Activated T-helper 1 cell treated with anti-CD3 and anti-CD28 coated beads, Interleukin-12 subunit alpha, Interleukin-12 subunit beta, Interleukin-2, Interleukin-4 antibody, amounts not matched to agents 30 ng/mL and 10 ng/mL and 1 ng/mL, durations not matched to agents 14 hours and 24 hours and 36 hours (primary cell): ENCODE measurements at places on chromosomes 2 and 18.
A peak's percentile ranks its signal among the peaks of the same experiment; 100 is the strongest.

DNA sequence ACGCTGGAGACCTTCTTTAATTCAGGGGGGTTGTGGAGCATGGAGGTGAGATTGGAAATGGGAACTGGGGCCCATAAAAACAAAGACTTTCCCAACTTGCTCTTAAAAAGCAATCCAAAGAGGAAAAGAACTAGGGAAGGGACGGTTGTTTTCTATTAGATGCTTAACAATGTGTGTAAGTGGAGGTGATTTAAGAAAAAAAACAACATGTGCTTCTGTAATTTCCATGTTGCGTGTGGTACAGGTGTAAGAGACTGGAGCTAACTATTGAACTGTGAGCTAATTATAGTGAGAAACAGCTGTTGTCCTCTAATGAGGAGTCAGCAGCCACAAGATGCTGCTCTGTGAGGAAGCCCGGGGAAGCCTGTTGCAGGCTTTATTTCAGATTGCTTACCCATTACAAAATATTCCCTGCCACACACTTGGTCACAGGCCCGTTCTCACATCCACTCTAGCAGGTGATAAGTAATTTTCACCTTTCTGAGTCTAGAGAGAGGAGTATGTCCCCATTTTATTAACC lies 280.6 kb upstream of the PARD3B start:
- no peak for DNase-seq

- no peak for DNase-seq
These were observed 1.3 kb downstream of the LCLAT1 start for GRCh38 chr2:30448308-30448707.

DNA sequence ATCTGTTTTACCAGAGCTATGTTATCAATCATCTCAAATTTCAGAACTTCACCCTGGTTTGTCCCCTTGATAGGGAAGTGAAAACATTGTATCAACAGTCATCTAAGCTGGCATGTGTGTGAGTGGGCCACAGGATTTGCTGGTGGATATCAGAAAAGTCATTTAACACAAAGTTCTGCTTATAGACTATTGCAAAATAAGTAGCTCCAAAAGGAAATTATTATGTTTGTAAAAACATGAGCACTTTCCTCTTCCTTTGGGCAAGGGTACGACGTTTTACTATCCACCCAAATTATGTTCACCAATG lies 20.7 kb upstream of the COPS8 start:
- DNase-seq: no peak

DNA sequence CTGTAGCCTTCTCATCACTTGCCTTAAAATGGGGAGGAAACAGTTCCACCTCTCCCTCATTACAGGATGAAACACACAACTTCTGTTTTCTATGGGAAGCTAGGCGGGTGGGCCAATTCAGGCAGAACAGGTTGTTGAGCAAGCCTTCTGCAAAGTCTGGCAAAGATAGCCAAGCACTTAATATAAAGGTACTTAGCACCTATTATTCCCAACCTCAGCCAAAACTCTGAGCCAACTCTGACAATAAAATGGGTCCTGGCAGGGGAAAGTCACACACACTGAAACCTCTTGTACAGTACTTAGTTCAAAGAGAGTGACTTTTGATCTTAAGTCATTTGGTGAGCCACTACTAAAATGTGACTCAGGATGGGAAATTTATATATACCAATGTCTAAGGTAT lies 15.8 kb upstream of the SOCS6 start:
- DNase-seq: no peak

- no peak for DNase-seq
These were observed 894 bp upstream of the FARSB start for GRCh38 chr2:222656526-222657446.

GRCh38 chr2:170719810-170720209 lies 4.7 kb downstream of the SP5 start:
- no peak for DNase-seq

DNA sequence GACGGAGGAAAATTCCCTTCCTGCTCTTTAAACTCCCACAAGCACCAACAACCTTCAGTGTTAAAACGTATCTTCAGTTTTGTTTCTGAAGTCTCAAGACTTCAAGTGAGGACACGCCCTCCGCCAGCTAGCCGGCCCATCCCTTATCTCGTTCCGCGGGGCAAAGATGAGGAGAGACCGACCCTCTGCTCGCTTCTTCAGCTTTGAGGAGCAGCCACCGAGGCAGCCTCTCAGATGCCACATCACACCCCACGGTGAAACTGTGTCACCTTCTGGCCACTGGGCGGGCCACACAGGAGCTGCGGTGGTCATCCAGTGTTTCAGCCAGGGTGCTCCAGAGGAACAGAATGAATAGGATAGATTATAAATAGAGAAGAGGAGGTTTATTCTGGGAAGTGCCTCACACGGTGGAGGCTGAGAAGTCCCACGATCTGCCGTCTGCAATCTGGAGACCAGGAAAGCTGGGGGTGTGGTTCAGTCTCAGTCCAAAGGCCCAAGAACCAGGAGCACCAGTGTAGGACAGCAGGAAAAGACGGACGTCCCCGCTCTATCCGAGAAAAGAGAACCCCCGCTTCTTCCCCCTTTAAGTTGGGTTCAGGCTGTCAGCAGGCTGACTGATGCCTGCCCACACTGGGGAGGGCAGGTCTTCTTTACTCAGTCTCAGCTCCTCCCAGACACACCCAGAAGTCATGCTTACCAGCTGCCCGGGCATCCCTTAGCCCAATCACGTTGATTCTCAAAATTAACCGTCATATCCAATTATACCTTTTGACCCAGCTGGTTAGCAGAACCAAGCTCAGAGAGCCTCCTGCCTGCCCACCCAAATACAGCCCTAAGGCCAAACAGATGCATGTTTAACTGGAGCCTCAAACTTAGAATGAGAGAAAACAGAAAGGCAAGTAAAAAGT lies 399.7 kb upstream of the ID2 start:
- DNase-seq: no peak

GRCh38 chr18:55485666-55486065 lies 102.3 kb downstream of the TCF4 start:
- DNase-seq: no peak

GRCh38 chr2:17058772-17059402 lies 393.3 kb upstream of the CYRIA start:
- no peak for DNase-seq

GRCh38 chr2:72191441-72191840 lies 43.8 kb upstream of the CYP26B1 start:
- no peak for DNase-seq

GRCh38 chr2:225841314-225841713 lies 441.8 kb downstream of the NYAP2 start:
- DNase-seq: no peak

DNA sequence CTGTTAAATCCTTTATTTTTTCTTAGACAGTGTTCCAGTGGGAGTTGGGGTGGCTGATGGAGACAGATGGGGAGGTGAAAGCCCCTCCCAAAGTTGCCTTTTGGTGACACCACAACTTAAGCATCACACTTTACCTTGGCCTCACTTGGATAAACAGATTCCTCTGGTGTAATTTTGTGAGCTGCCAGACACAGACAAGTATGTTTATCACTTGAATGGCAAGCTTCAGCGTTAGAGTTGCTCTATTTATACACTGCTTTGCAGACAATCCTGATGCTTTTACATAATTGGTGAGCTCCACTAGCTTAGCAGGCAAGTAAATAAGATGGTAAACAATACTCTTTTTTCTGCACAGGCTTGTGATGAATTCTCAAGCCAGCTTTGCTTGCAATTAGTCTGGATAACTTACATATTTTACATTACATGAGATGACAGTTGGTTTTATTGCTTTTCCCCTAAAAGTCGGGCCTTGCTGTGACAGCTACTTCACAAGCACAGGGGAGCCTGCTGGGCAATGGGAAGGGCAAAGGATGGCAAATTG lies 226.2 kb downstream of the SLC8A1 start:
- no peak for DNase-seq

- no peak for DNase-seq
These were observed 571.9 kb upstream of the PKDCC start for GRCh38 chr2:41475959-41476358.

GRCh38 chr2:86821842-86822241 lies 31.1 kb upstream of the CD8A start:
- no peak for DNase-seq

DNA sequence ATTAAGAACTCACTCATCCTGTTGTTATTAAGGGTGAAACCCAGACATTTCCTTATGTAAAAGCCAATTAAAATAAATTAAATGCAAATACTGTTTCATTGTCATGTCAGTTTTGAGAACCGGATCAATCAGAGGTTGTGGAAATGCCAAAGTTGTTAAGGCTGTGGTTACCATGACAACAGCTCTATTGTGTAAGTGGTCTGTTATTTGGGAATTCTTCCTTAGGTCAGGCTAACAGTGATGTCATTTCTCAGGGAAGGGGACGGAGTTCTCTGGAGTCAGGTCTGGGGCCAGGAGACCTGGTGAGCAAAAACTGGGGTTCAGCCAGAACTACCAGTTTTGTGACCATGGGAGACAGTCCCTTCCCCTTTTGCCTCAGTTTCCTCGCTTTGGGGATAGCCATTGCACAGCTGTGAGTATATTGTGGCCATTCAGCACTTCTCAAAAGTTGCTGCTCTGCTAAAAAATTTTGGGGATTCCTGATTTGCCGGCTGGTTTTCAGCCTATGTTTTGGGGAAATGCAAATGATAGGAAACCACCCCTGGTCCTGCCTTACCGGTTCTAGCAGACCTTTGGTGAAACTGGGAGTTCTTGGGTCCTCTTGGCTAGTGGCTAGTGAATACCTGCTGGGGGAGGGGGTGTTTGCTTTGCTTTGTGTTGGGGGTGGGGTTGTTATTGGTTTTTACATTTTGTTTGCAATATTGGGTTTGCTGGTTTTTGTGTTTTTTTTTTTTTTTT lies 21.6 kb downstream of the HPCAL1 start:
- DNase-seq: no peak

- no peak for DNase-seq
These were observed 216.2 kb downstream of the CDH20 start for GRCh38 chr18:61549416-61549815.

DNA sequence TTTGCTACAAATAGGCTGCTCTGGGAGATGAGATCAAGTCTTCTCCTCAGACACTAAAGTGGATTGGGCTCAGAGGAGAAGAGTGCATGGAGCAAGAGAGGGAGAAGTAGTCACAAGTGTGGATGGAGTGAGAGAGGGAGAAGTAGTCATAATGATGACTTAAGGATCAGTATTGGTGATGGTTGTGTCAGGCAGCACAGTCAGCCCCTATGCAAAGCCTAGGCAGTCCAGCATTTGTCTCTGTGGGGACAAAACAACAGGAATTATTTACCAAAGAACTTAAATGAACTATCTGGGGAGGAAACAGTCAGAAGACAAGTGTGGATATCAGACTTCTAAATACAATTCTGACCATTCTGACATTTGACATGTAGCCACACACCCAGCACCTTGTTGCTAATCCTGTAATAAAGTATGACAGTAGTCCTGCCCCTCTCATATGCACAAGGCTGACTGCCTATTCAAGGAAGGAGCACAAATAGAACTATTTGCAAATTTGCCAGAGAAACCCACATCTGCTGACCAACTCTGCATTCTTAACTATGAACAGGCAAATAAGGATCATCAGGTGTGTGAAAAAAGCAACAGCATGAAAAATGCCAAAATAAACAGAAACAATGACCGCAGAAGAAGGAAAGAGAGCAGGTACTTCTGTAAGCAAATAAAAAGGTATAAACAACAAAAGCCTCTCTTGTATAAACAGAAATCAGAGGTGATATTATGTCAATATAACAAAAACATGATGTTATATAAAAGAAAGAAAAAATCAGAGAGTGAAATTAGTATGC lies 1597.9 kb upstream of the ACVR2A start:
- DNase-seq: no peak

GRCh38 chr2:161238560-161239325 lies 69.5 kb upstream of the PSMD14 start:
- peak; percentile 47 for DNase-seq

DNA sequence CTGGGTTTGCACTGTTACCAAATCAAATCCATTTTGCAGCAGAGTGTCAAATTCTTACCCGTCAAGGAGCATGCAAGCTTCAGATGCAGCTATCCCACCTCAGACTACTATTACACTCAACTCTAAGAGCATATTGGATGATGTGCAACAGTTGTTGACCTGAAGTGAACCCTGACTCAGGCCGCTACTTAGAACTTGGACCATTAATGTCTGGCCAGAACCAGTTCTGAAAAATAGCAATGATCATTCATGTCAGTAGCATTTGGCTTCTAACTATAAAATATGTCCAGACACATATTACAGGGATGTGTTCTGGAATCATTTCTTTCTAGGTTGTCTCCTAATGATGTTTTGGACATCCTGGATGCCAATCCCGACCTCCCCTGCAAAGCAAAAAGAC lies 135.5 kb upstream of the PKDCC start:
- no peak for DNase-seq

GRCh38 chr18:45877403-45877802 lies 51.9 kb downstream of the SIGLEC15 start:
- DNase-seq: no peak

DNA sequence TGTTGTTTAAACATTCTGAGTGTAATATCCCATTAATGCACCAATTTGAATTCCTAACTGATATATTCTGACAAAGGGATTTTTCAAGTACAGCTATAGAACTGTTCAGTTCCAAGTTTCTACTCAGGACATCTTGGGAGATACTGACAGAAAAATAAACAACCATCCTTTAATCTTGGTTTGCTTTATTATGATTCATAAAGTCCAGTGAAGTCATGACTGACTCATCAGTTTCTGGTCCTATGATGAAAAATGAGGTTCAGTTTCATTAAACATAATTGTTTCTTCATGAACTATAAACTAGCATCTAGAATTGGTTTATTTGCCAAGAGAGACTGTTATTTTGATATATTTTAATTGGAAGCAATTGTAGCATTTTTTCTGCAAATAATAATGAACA lies 896.2 kb downstream of the CCDC85A start:
- DNase-seq: no peak

DNA sequence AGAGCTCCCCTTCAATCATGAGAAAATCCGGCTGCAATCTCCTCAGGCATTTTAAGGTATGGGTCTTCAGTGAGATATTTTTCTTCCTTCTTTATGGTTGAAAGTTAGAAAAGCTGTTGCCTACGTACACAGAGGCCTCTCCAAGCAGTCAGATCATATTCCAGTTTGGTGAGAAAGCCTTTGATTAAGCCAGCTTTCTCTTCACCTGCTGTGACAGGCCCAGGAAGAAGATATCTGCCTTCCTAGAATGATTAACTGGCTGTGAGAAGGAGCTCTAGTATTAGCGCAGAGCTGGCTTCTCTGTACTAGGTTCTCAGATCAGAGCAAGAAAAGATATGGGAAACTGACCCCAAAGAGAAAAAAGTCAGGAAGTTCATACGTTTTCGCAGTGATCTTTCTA lies 585.0 kb upstream of the CHAC2 start:
- no peak for DNase-seq

DNA sequence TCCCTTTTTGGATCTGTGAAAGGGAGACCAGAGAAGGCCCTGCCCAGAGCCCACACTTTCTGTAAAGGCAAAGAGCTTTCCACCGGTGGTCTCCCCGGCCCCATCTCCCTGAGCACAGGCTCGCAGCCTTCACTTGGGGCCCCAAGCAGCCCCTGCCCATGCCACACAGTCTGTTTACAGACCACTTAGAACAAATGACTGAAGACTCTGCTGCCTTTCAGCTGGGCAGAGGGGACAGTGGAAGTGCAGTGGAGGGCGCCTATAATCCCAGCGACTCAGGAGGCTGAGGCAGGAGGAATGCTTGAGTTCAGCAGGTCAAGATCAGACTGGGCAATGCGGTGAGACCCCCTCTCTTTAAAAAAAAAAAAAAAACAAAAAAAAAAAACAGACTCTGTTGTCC lies 28.9 kb downstream of the SERTAD2 start:
- no peak for DNase-seq

- DNase-seq: no peak
These were observed 259.2 kb downstream of the TGIF1 start for GRCh38 chr18:3709205-3709604.

- no peak for DNase-seq
These were observed 46.2 kb downstream of the FTCDNL1 start for GRCh38 chr2:199804831-199805230.

GRCh38 chr18:49917742-49918141 lies 104.4 kb upstream of the ACAA2 start:
- DNase-seq: no peak
